ENCODE measurements at places on chromosomes 2 and 18.

- no peak for DNase-seq
These were observed 26.1 kb downstream of the ITSN2 start for GRCh38 chr2:24334245-24334633.

GRCh38 chr2:240398661-240399267 lies 36.7 kb upstream of the GPC1 start:
- no peak for DNase-seq

DNA sequence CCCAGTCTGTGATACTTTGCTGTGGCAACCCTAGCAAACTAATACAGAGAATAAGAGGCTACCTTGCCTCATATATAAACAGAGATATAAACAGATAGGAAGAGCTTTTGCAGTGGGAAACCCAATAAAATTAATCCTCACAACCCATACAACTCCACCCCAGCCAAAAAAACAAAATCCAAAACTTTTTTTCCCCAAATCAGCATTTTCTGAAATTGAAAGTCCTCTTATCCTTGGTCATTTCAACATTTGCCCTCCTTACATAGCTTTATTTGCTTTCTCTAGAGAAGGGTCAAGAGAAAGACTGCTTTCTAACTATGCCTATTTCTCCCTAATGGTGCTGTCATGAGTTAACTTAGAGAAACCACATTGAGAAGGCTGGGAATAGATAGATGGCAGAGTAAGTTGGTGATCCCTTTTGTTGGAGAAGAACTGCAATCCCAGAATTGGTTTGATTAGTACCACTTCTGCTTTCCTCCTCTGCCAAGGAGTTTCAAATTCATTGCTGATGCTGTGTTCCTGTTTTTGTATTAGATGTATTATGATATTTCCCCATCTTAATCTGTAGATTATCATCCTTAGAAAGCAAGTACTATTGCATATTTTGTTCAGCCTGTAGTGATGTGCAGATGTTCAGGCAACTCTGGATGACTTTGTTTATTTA lies 76.5 kb upstream of the B3GNT2 start:
- DNase-seq, result no peak

DNA sequence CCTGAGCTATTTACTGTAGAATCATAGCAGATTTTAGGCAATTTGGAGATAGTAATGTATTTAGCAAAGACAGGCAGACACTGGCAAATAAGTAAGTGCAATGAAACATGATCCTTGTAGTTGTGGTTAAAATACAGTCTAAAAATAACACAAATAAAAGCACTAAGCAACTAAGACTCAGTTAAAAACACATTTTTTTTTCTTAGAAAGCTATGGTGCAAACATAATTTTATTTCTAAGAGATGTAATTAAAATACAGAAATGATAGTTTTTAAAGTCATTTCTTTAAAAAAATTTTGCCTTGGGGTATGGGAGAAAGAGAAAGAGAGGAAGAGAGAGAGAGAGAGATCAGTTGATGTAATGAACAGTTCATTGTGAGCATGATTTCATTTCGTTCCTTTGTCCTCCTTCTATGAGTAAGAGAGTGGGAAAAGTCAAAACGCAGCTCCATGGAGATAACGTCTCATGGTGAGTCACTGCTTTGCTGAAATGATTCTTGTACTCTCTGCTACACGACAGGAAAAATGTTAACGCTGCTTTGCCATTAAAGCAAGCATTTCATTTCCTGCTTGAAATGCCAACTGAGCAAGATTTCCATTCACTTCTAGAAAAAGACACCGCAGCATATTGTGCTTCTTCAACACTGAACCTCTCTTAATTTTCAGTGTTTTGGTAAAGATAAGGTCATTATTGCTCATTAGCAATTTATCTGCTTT lies 61.3 kb upstream of the PGAP1 start:
- DNase-seq, result no peak

- DNase-seq, result no peak
These were observed 989.9 kb downstream of the DCDC2C start for GRCh38 chr2:4693266-4693665.

DNA sequence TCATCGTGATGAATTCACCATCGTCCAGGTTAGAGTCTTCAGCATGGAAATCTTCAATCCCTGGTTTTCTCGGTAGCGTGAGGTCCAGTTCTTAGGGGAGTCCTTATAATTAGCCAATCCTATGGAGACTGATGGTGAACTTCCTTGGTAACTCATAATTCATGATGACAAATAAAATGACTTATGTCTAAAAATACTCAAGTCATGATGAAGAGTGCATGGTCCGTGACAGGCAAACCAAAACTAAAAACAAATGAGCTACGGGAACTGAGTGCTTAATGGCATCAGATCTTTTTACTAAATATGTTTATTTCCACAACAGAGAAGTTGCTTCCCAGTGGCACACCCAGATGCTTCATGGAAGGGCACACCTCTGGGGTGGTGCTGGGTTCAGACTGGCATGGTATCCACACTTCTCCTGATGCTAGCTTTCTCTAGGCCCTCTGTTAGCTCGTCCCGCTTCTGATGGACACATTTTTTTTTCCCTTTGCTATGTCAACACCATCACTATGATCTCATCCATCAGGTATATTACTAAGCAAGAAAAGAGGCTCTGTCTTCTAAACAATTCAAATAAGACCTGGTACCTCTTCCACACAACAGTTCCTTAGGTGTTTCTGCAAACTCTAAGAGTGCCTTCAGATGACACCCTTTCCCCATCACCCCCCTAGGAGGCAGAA lies 92.8 kb upstream of the NEDD4L start:
- no peak for DNase-seq

GRCh38 chr18:3727274-3727673 lies 277.3 kb downstream of the TGIF1 start:
- no peak for DNase-seq

DNA sequence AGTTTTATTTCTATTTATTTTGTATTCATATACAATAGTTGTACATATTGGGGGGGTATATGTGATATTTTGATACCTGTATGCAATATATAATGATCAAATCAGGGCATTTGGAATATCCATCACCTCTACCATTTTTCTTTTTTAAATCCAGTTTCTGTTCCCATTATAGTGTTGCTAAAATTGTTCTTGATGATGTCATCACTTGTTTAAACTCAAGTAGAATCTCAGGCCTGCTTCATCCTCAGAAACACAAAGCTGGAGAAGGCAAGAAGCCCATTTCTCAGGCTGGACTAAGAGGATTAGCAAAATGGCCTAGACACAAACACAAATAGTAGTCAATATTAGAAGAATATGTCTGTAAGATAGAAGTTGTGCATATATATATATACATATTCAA lies 747.1 kb upstream of the ACVR2A start:
- DNase-seq, result no peak

DNA sequence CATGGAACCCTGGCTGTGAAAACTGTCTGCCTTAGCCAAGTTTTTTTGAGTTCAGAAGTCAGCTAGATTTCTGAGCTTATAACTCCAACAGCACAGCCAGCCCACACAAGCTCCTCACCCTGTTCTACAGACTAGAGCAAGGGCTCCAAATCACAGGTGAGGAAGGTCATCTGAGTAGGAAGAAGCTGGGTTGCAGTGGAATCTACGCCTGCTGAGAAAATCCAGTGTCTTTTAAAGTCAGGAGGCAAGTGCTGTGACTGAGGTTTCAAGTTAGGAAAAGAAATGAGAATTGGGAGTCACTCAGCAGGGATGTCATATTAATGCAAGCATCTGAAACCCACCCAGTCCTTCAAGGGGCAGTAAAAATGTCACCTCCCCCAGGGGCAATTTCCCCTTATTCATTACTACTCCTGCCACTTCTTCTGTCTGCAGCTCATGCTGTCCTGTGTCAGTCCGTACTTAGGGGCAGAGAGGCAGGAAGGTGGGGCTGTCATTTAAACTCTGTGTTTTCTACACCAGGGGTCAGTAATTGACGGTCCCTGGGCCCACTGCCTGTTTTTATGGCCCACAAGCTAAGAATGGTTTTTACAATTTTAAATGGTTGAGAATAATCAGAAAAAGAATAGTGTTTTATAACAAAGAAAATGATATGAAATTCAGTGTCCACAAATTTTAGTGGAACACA lies 551.1 kb downstream of the BCL11A start:
- DNase-seq, result no peak

- DNase-seq, result no peak
These were observed 150.4 kb downstream of the NR4A2 start for GRCh38 chr2:156182132-156182531.

- no peak for DNase-seq
These were observed 70.9 kb downstream of the AAK1 start for GRCh38 chr2:69572641-69573040.

DNA sequence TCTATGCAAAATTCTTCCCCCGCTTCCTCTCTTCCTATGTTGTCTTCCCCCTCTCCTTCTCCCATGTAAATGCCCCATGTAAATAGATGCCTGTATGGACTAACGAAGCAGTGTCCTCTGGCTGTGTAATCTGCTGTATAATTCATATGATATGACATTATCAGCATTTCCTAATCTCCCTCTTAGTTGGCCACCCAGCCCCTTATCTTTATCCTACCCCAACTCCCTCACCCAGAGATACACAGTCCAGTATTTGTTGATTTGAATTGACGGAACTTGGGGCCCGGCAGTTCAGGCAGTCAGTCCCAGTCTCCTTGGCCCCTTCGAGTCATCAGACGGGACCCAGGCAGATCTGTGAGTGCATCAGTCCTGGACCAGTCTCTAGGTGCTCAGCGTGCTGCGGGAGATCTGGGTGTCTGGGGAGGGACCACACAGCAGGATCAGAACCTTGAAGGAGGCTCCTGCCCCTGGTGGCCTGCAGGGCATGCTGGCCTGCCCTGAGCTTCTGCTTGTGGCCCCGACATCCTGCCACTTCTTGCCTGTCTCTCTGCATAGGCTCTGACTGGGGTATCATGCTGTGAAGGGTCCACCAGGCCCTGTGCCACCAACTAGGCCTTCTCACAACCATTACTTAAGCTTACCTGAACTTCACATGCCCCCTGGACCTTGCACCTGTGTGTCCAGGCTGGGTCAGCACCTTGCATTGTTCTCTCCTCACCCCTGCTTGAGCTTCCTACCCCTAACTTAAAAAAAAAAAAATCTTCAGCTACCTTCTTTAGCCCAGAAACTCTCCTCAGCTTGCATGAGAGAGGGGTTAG lies 88.1 kb upstream of the ATL2 start:
- no peak for DNase-seq

- no peak for DNase-seq
These were observed 85.7 kb downstream of the SMC6 start for GRCh38 chr2:17667898-17668297.

- DNase-seq, result no peak
These were observed 4.3 kb downstream of the AOX1 start for GRCh38 chr2:200590090-200590489.

DNA sequence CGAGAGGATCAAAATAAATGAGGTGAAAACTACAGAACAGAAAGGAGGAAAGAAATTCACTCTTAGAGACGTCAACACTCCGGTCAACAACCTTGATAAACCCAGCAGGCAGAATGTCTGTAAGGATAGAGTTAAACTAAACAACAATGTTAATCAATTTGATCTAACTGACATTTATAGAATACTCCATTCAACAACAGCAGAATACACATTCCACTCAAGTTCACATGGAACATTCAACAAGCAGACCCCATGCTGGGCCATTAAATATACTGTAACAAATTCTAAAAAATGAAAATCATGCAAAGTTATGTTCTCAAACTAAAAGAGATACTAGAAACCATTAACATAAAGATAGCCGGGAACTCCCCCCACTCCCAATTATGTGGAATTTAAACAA lies 41.8 kb downstream of the FAM210A start:
- no peak for DNase-seq

DNA sequence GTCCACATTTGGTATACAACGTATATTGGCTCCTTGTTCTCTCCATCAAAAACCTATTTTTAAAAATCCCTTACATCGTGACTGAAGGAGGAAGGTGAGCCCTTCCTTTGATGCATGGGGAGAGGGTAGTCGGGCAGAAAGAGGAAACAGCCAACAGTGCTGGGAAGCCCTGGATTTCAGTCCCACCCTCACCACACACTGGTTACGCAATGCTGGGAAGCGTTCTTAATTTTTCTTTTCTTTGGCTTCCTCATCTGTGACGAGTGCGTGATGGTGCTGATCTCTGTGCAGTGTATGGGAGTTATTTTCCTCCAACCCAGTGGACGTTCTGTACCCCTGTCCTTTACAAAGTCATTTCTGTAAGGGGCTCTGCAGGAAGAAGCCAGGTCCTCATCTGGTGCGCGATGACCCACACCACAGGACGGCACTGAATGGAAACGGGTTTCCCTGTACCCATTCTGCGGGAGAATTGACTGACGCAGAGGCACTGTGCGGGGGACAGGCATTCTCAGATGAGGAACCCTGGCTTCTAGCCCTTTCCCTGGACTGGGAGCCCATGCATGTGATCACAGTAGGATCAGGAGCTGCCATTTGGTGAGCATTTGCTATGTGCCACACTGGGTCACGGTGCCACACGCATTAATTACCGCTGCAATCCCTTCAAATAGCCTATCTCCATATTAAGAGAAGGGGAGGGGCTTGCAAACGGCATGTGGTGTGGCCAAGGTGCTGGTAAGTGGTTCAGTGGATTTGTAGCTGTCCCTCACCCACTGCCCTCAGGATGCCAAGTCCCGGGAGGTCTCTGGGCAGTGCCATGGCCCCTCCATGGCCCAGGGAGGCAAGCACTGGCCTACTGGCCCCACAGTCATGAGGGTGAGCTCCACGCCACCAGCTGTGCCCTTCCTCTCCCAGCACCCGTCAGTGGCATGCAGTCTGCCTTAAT lies 4.3 kb downstream of the COLEC11 start:
- DNase-seq, result no peak

DNA sequence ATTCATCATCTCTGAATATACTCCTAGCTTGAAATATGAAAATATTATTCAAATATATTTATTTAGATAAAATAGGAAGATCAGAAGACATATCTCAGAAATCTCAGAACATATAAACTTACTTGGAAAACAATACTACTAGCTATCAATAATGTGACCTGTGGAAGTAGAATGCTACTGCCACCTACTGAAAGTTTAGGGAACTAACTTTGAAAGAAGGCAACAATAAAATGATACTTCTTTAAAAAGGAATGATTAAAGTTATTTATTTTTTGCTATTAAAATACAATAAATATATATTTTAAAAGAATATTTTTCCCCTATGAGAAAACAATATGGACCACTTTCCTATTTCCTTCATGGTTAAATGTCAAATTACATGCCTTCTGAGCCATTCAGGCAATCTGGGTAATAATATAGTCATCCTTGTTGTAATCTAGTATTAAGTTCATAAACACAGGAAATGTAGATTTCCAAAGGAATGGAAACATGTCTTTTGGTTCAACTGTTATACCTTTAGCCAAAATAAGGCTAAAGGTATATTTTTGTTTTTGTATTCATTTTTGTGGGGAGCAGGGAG lies 26.0 kb downstream of the ACADL start:
- DNase-seq, result no peak

GRCh38 chr2:29024882-29025430 lies 43.9 kb downstream of the TOGARAM2 start:
- DNase-seq, result no peak

DNA sequence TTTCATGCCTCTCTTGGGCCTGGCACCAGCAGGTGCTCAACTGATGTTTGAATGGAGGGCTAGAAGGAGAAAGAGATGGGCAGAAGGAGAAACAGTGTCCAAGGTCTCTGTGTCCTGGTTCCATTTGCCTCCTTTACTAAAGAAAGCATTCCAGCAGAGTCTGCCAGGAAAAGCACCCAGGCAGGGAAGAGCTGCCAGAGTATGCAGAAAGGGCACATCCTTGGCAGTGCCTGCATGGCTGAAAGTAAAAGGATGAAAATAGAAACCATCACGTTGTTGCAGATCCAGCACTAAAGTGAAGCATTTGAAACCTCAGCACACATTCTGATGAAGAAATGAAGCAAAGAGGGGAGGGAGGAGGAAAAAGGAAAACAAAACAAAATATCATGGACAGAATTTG lies 142.2 kb downstream of the ESCO1 start:
- DNase-seq, result no peak

GRCh38 chr2:5036256-5036655 lies 655.9 kb upstream of the SOX11 start:
- no peak for DNase-seq

Data from vagina (tissue), 2 donors.